ENCODE measurements at places on chromosomes 13 and 19.

DNA sequence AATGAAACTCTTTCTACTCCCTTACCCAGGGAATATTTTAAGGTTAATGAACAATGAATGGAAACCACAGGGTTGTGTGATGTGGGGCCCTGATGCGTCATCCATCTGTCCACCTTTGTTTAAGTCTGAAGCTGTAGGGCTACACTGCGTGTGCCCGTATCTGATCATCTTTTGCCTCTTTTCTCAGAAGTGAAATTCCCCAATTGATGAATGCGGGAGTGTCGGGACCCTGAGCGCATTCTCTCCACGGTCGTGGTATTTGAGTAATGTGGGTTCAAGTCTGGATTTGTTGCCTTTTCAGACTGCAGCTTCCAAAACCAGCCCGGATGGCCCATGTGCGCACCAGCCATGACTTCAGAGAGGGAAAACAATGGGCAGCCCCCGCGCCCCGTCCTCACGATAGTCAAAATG lies 112.3 kb downstream of the COL4A2 start:
- DNase-seq, result no peak

GRCh38 chr13:25288966-25289365 lies 1.7 kb upstream of the MTMR6 start:
- DNase-seq, result no peak

GRCh38 chr13:29859971-29860370 lies 9.6 kb upstream of the UBL3 start:
- DNase-seq, result no peak

DNA sequence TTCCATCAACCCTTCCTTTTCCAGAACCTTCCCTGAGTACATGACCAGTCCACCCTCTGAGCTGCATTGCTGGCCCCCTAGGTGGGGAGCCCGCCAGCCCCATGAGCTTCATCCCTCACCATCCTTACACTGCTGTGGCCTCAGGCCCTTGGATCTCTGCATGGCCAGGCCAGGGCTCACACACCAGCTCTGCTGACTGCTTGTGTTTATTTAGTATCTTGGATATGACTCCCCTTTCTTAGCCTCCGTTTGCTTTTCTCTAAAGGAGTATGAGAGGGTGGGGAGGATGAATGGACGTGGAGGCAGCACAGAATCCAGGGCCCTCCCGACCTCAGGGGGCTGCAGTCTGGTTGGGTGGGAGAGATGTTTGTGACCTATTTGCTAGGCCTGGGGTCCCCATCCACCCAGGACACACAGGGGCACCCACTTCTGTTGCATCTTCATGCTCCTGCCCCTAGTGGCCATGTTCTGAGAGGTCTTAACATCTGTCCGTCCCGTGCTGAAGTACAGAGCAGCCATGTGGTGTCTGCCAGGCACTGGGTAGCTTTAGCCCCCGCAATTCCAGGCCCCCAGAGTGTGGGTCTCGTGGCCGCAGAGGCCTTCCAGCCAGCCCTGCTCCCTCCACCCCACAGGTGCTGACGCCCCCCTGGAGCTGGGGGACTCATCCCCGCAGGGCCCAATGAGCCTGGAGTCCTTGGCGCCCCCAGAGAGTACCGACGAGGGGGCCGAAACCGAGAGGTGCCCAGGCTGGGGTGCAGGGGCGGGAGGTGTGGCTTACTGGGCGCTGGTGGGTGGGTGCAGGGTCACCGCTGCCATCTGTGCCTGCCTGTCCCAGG lies 13.0 kb downstream of the ARHGEF1 start:
- DNase-seq, result no peak

DNA sequence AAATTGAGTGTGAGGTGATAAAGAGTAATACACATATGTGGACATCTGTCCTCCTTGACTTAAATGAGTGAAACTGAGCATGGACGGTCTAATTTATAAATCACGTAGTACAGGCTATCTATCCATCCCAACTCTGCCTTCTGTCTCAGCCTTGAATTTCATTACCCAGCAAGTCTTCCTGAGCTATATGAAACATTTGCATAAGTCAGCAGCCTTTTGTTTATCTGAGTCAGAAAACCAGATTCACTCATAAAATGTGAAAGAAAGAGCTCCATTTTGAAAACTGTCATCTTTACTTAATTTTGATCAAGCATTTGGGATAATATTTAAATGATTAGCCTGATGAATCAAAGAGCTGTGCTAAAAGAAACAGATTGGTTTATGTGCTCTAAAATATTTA lies 197.9 kb downstream of the LHFPL6 start:
- no peak for DNase-seq

All from muscle of arm (tissue), 14 donors.